ENCODE measurements at places on chromosomes 2 and 18. TPM values are rescaled to one million over a fixed set of nuclear protein-coding genes. Genes with fewer than 3 reads are reported as not detected.

GAL3ST2 gene
- total RNA-seq = 0.70 TPM

CYP26B1 gene
- total RNA-seq = 4.0 TPM

AGXT gene
- 1,598 TPM for total RNA-seq

MEP1B gene
- total RNA-seq = 0.70 TPM

ALLC gene
- 0.31 TPM for total RNA-seq

HOXD4 gene
- not detected for total RNA-seq

ANKRD36C gene
- total RNA-seq = 6.6 TPM

ALPG gene
- not detected for total RNA-seq

TMEM37 gene
- 96.6 TPM for total RNA-seq

ALPP gene
- total RNA-seq = not detected

PMAIP1 gene
- total RNA-seq = 0.51 TPM

SERPINB4 gene
- not detected for total RNA-seq

GALNT3 gene
- 1.2 TPM for total RNA-seq

MAB21L4 gene
- 5.9 TPM for total RNA-seq

MATN3 gene
- total RNA-seq = not detected

IL1A gene
- not detected for total RNA-seq

LRPPRC gene
- total RNA-seq = 52.3 TPM

SPP2 gene
- total RNA-seq = 146 TPM

ITGA6 gene
- 14.9 TPM for total RNA-seq

LOXHD1 gene
- total RNA-seq = not detected

NYAP2 gene
- total RNA-seq = not detected

Data from right lobe of liver (tissue), 6 donors.